DMS79 treated with DMSO at 0.1 percent for 48 hours (cell line): ENCODE measurements at places on chromosomes 5 and 9.

DNA sequence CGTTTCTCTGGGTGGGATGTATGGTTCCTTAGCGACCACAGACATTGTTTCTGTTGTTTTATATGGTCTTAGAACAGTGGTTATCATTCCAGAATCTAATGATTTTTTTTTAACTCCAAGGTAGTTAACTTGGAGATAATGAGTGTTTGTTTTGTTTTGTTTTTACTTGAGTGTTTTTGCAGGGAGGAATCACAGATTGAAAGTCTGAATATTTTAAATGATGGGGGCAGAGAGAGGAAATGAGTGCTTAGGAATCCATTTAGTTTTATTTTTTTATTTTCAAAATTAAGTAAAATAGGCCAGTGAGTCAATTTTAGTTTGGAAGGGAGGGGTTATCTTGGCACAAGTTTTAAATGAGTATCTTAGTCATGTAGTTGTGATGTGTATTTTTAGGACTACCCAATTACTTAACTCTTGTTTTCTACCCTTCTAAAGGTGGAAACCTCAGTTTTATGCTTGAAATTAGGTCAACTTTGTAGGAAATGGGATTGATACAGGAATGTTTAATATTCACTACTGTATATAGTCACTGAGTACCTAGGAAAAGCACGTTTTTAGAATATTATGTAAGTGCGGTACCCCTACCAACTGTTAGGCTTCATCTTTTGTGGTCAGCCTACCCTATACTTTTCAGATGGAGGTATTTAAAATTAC, 2.0 kb downstream of the UBE2R2 start:
- peak; percentile 32 for DNase-seq

DNA sequence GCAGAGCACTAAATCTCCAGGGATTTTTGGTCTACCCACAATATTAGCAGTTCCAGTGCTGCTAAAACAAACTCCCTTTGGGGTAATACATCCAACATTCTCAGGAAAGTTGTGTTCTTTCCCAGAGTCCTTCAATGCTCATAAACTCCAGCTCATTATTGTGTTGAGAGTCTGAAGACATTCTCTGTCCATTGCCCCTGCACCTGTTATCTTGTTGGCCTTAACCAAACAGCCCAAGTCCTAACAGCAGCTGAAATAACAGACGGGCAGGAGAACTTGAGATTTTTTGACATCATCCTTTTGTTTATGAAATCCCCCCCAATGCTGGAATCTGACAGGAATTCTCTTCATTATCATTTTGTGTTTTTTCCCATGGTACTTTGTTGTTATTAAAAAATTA, 110.8 kb downstream of the PAPPA start:
- no peak for DNase-seq

DNA sequence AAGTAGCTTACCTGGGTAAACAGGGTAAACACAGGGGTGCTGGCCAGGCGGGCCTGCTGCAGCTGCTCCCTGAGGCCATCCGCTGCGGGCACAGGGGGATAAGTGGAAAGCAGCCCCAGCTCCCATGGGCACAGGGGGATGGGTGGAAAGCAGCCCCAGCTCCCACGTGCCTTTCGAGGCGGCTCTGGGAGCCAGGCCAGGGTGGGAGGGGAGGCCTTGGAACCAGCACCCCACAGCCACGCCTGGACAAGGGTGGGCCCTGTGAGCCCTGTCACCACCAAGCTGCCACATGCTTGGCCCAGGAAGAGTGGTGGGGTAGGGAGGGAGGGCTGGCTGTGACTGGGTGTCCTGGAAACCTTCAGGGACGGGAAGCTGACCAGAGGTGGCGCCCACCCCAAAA, 7.8 kb upstream of the CARD9 start:
- no peak for DNase-seq

DNA sequence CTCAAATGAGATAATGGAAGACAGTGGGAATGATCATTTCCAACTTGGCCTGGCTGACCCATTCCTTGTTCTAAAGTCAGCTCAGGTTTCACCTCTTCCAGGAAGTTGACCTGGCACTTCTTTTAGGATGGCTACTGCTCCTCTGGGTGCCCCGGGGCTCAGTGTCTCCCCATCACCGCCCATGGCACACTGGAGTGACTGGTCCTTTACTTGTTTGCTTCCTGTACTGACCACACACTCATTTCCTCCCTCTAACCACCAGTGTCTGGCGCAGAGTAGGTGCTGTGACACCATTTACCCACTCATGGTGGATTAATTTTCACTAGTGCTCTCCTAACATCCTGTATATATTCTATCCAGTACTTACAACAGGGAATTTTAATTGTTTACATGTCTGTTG, 183.5 kb downstream of the CDK5RAP2 start:
- no peak for DNase-seq

DNA sequence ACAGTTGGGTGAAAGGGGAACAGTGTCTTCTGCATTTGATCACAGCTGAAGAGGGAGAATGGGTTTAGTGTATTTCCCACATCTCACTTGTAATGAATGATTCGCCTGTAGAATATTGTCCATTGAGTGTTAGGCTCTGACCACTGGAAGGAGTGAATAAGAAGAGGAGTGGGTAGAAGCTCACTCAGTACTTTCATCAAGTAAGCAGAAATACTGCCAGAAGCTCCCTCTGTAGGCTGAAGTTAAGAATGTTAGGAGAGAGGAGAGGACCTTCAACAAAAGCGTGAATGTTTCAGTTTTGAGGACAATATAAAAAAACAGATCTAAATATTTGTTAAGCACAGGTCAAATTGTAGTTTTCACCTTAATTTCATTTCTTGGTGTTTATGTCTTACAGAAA, 27.5 kb downstream of the FSD1L start:
- DNase-seq = no peak

DNA sequence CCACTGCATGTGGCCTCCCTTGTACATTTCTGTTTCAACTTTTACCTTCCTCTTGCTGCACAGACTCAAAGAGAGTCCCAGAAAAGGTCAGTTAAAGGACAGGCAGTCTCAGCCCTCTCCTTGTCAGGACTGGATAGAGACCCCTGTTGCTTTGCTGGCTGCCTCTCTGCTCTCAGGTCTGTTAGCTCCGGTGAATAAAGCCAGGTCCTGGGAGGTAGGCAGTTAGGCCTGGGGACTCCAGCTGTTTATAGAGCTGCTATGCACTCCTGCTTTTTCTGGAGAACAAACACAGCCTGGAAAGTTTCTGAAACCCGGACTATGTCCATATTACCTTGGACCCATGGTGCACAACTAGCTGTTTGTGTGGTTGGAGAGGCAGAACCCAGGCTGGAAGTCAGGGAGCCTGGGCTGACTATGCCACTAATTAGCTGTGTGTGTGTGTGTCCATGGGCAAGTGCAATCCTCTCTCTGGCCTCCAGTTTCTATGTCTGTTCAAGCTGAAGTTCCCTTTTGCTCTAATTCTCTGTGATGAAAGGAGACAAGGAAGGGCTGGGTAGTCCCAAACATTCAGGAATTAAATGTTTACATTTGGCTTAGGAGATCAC, 42.9 kb downstream of the GLRA1 start:
- DNase-seq = no peak

- no peak for DNase-seq
Measured at GRCh38 chr5:166346726-166347374, 1944.6 kb upstream of the WWC1 start.

DNA sequence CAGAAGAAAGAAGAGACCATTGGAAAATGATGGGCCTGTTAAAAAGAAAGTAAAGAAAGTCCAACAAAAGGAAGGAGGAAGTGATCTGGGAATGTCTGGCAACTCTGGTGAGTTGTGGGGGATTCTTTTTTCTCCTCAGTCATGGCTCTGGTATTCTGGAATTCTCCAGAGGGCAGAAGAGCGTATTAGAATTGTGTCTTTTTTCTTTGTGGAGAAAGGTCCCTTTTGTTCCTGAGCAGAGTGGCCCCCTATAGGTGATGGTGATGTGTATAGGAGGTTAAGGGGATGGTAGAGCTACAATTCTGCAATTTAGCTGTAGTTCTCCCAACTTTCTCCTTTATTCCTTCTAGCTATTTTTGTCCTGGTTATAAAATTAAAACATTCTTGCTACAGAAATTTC, 1.6 kb upstream of the DHFR start:
- DNase-seq = no peak

DNA sequence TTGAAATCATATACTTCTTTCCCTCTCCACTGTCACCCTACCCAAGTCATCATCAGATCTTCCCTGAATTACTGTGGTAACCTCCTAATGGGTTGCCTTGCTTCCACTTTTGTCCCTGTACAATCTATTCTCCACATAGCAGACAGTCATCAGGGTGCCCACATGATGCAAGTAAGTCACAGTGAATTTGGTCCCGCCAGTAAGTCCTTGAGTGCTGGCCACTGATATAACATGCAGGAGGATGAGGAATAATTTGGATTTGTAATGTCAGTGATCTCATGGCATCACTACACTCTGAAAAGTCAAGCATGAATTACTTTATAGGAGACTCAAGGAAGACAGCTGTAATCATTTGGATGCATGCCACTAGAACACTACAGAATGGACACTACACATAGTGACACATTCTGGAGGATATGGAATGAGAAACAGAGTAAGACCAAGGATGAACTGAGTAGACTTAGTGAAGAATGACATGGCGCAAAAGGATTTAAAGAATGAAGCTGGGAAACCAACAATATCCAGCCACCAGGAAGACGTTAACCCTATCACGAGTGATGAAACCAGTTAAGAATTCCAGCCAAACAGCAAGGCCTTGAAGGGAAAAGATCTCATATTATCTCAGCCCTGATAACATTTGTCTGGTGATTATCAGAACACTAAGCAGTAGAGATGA, 28.6 kb downstream of the MARCHF3 start:
- DNase-seq = no peak
